ENCODE measurements at places on chromosomes 11 and 22. TPM values are rescaled to one million over a fixed set of nuclear protein-coding genes. Genes with fewer than 3 reads are reported as not detected.

Gene ARHGAP42
- total RNA-seq, result 12.3 TPM

Gene PRG2
- total RNA-seq, result 0.81 TPM

Gene C11orf91
- total RNA-seq, result 0.54 TPM

Gene POU2AF3
- not detected for total RNA-seq

Gene SLC16A8
- not detected for total RNA-seq

Gene NPAT
- 14.9 TPM for total RNA-seq

Gene MIOX
- total RNA-seq, result 0.39 TPM

Gene C11orf52
- 4.6 TPM for total RNA-seq

Gene RAG1
- total RNA-seq, result 0.54 TPM

Gene ADAMTS8
- total RNA-seq, result 0.07 TPM

Gene RELA
- 78.5 TPM for total RNA-seq

Gene SLC17A6
- total RNA-seq, result not detected

Gene PRRG4
- 5.4 TPM for total RNA-seq

Gene PES1
- total RNA-seq, result 167 TPM

Gene HEPHL1
- not detected for total RNA-seq

Gene TRIM49
- not detected for total RNA-seq

Gene TMEM191B
- 2.1 TPM for total RNA-seq

Gene KCNJ1
- total RNA-seq, result 0.15 TPM

Gene MED15
- 81.3 TPM for total RNA-seq

Gene OR51E2
- not detected for total RNA-seq

Gene NRGN
- total RNA-seq, result 33.3 TPM

Gene MS4A6A
- total RNA-seq, result 0.52 TPM

Gene LARGE2
- total RNA-seq, result 67.6 TPM

Gene WNT11
- total RNA-seq, result 1.9 TPM

Gene NEAT1
- 564 TPM for total RNA-seq

Gene RNF121
- total RNA-seq, result 24.5 TPM

Gene OR6T1
- total RNA-seq, result not detected

Gene ZBED4
- total RNA-seq, result 21.6 TPM

Gene SPON1
- total RNA-seq, result 0.17 TPM

Gene ART5
- total RNA-seq, result 5.6 TPM

Gene TMEM121B
- 0.57 TPM for total RNA-seq

Gene FOLR2
- total RNA-seq, result not detected

Gene P2RX6
- total RNA-seq, result 0.20 TPM

Gene LDHAL6A
- not detected for total RNA-seq

Gene BDNF
- 22.0 TPM for total RNA-seq

Gene TEX54
- total RNA-seq, result not detected

Gene GDPD4
- total RNA-seq, result not detected

Gene RASGRP2
- 12.8 TPM for total RNA-seq

Gene SCN3B
- 0.05 TPM for total RNA-seq

Gene ACTN3
- not detected for total RNA-seq

Gene PTGDR2
- total RNA-seq, result 0.12 TPM

Gene AGBL2
- not detected for total RNA-seq

Gene RAB39A
- total RNA-seq, result not detected

Gene OR51B5
- total RNA-seq, result 140 TPM

Gene SVIP
- 18.6 TPM for total RNA-seq

Gene MPEG1
- 0.07 TPM for total RNA-seq

Gene CRYBB3
- 0.64 TPM for total RNA-seq

Gene IGSF22
- total RNA-seq, result not detected

Gene KCNK4
- not detected for total RNA-seq

Gene JAM3
- total RNA-seq, result 0.25 TPM

Gene SLC6A5
- not detected for total RNA-seq

Gene UPK3A
- total RNA-seq, result not detected

Gene APOL4
- not detected for total RNA-seq

Gene C22orf42
- total RNA-seq, result not detected

Gene MFRP
- total RNA-seq, result not detected

Measured in HCT116 (cell line).